ENCODE measurements at places on chromosomes 11 and 22.

- DNase-seq = no peak
Observed at GRCh38 chr11:69431893-69432738, 49.3 kb upstream of the LINC01488 start.

- DNase-seq = no peak
Observed at GRCh38 chr11:116543911-116544475, 228.8 kb downstream of the BUD13 start.

GRCh38 chr22:46575911-46576555 is 38.6 kb upstream of the CELSR1 start:
- no peak for DNase-seq

- DNase-seq = no peak
Observed at GRCh38 chr11:44456544-44457300, 108.7 kb upstream of the CD82 start.

DNA sequence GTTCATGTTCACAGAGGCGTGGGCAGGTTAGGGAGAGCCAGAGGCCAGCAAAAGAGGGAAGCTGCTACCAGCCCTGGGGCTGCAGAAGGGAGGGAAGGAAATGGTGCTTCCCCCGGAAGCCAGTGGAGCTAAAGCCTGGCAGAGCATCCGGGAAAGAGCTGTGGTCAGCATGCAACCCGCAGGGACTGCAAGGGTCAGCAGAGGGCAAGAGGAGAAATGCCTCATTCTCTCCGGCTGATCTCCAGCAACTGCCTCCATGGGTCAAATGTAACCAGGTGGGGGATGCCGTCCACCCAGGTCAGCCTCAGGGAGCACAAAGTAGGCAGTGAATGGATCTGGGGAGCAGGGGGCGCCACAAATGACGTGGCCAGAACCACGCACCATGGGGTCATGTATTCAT is 36.9 kb upstream of the PRR5 start:
- DNase-seq = no peak

GRCh38 chr11:74646954-74647353 is 54.6 kb downstream of the POLD3 start:
- no peak for DNase-seq

GRCh38 chr22:30783021-30783420 is 88.3 kb downstream of the OSBP2 start:
- no peak for DNase-seq
